Activated CD4-positive, CD25-positive, alpha-beta regulatory T cell treated with anti-CD3 and anti-CD28 coated beads, Interleukin-2, amount 50 U/mL, for 72 hours (primary cell): ENCODE measurements at places on chromosomes 4 and X.

DNA sequence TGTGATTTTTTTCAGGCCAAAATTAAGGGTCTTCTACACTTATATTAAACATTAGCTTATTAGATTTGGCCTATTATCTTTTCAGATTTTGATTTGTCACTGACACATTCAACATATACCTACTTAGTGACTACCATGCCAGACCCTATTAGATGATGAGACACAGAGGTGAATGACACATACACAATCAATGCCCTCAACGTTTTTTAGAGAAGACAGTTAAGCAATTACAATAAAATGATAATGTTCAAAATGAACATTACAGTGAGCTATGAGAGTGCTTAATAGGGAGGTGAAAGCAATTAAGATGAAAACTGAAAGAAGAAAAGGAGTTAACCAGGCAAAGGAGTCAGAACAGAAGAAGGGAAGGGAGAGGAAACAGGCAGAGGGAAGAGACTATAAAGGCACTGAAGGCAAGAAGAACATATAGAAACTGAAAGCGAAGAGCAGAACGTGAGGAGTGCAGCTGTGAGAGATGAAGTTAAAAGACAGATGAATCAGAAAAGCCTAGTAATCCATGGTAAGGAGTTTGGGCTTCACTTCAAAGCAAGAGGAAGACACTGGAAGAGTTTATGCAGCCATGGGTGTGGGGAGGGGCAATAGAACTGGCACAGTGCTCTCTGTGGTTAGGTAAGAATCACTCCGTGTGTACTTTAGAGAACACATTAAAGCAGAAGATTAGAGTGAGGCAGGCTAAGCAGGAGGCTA is 119.0 kb downstream of the REELD1 start:
- no peak for DNase-seq

- DNase-seq = no peak
Observed at GRCh38 chrX:72094894-72095293, 36.8 kb downstream of the RTL5 start.

- DNase-seq = no peak
Observed at GRCh38 chr4:74018771-74019170, 19.7 kb downstream of the CXCL3 start.

DNA sequence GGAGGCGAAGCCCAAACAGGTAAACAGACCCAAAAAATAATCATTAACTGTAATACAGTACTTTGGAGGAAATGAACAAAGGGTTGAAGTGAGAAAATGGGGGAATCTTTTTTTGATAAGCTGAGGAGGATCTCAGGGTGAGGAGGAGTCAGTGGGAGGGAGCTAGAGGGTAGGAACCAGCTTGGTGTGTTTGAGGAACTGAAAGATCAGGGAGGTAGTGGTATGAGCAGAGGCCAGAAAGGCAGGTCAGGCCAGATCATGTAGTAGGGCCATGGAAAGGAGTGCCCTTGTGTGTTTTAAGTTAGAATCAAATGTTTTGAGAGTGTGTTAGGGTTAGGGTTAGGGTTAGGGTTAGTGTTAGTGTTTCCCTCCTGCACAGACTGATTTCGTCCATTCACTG is 48.8 kb downstream of the PPP2R2C start:
- no peak for DNase-seq

DNA sequence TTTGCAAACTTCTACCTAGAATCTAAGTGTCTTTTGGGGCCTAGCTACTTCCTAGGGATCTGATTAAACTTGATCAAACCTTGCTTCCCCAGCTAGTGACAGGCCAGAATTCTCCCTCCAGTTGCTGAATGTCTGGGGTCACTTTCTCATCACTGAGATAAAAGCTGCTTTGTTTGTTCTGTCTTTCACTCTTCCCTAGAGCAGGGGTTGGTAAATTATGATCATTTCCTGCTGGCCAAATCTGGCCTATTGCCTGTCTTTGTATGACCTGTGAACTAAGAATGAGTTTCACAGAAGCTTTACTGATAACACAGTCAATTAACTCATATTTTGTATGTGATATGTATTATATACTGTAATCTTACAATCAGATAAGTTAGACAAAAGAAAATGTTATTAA is 157.8 kb upstream of the AADAT start:
- DNase-seq = no peak

- no peak for DNase-seq
Observed at GRCh38 chr4:8856835-8857621, 14.6 kb downstream of the HMX1 start.

DNA sequence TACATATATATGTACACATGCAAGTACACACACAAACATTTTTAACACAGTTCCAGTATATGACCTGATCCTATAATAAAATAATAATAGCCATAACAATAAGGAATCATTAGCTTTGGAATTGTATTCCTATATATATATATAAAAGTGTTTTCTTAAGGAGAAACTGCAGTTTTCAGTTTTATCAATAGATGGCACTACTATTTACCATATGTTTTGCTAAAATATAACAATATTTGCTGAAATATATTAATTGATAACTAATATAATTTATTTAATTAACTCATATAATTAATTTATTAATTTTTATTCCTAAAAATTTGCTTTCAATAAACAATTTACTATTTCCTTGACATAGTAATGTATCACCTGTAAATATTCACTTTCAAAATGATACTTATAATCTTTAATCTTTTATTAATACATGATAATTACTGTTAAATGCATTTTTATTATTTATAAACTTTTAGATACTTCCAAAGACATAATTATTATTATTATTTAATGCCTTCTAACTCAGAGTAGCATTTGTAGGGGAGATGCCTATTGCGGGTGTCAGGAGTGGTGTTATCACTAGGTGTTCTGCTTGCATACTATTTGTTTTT is 599.5 kb downstream of the FSTL5 start:
- no peak for DNase-seq

GRCh38 chrX:153762626-153763173 is 1.3 kb upstream of the PLXNB3 start:
- no peak for DNase-seq

GRCh38 chrX:68754406-68754805 is 74.4 kb upstream of the EFNB1 start:
- no peak for DNase-seq

DNA sequence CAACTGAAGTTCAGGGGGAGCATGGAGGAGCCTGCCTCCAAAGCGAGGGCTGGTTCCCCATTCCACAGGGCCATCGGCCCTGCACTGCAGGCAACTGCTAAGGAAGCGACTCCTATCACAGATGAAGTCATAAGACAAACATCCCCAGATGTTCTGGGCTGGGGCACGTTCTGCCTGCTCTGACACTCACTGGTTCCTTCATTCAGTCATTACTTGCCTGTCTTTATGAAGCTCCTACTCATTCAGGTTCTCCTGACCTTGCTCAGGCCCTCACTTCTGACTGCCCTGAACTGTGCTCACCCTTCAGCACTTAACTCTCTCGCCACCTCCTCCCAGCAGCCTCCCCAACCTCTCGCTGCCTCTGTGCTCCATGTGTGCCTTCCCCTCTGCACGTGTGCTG is 2.5 kb upstream of the SLC2A9 start:
- DNase-seq = no peak
